ENCODE measurements at places on chromosomes 5 and 9. TPM values are rescaled to one million over a fixed set of nuclear protein-coding genes. Genes with fewer than 3 reads are reported as not detected.

TMEFF1 gene
- total RNA-seq: 10.4 TPM

NR5A1 gene
- 0.40 TPM for total RNA-seq

PCDHA5 gene
- total RNA-seq: 0.33 TPM

GNG10 gene
- 51.3 TPM for total RNA-seq

CHSY3 gene
- 3.2 TPM for total RNA-seq

- H3K4me1 ChIP-seq: no peaks in the 10 kb centered on the region
- H3K4me3 ChIP-seq: no peak overlapping the region
- no peaks in the 10 kb centered on the region for H3K27me3 ChIP-seq
- H3K36me3 ChIP-seq: no peaks in the 10 kb centered on the region
Measured at GRCh38 chr5:174919351-174919750, 195.0 kb downstream of the MSX2 start.

- H3K36me3 ChIP-seq: no peaks in the 10 kb centered on the region
- no peaks in the 10 kb centered on the region for H3K27me3 ChIP-seq
- DNase-seq: no peak
- H3K4me1 ChIP-seq: no peaks in the 10 kb centered on the region
Measured at GRCh38 chr5:40150896-40151295, 528.8 kb upstream of the PTGER4 start.

DNA sequence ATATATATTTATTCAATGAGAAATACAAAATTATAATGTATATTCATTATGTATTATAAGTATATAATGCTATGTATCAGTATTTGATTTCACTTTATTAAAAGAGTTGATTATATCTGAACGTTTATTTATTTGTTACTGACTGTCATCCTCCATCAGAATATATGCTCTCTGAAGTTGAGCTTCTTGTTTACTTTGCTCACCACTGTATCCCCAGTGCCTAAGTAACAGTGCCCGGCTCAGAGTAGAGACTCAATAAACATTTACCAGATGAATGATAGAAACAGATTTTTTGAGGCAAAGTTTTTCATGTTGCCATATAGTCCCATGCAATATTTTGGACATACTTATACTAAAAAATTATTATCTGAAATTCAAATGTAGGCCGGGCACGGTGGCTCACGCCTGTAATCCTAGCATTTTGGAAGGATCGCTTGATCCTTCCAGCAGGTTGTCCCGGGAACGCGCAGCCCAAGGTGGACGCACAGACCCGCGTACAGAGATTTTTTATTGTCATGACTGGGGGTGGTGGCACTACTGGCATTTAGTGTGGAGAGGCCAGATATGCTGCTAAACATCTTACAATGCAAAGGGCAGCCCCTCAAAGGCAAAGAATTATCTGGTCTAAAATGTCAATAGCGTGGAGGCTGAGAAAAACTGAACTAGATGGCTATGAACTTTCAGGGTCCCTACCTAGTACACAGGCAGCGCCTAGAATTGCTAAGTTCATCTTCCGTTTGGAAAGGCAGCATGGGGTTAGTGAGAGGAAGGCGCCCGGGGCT is 761 bp upstream of the DNAJC25 start:
- no peaks in the 10 kb centered on the region for H3K36me3 ChIP-seq
- H3K4me1 ChIP-seq: peaks cover 12% of the 10 kb centered on the region
- H3K27ac ChIP-seq: peak overlapping the region; percentile 19
- no peaks in the 10 kb centered on the region for H3K27me3 ChIP-seq

- DNase-seq: peak; percentile 79
- H3K4me1 ChIP-seq: no peaks in the 10 kb centered on the region
- no peaks in the 10 kb centered on the region for H3K36me3 ChIP-seq
Measured at GRCh38 chr5:133868946-133869518, 99.4 kb downstream of the C5orf15 start.

GRCh38 chr5:170745481-170746071 is 37.9 kb upstream of the GABRP start:
- peak overlapping the region; percentile 25 for H3K27ac ChIP-seq
- no peaks in the 10 kb centered on the region for H3K27me3 ChIP-seq
- H3K4me3 ChIP-seq: no peak overlapping the region
- no peaks in the 10 kb centered on the region for H3K36me3 ChIP-seq

- DNase-seq: no peak
- H3K27ac ChIP-seq: peak overlapping the region; percentile 24
- H3K36me3 ChIP-seq: no peaks in the 10 kb centered on the region
- no peaks in the 10 kb centered on the region for H3K4me1 ChIP-seq
Measured at GRCh38 chr5:40904994-40905306, 4.3 kb upstream of the C7 start.

GRCh38 chr5:77816686-77817085 is 40.5 kb upstream of the TBCA start:
- DNase-seq: no peak
- no peak overlapping the region for H3K27ac ChIP-seq
- no peak overlapping the region for H3K4me3 ChIP-seq
- H3K36me3 ChIP-seq: no peaks in the 10 kb centered on the region

DNA sequence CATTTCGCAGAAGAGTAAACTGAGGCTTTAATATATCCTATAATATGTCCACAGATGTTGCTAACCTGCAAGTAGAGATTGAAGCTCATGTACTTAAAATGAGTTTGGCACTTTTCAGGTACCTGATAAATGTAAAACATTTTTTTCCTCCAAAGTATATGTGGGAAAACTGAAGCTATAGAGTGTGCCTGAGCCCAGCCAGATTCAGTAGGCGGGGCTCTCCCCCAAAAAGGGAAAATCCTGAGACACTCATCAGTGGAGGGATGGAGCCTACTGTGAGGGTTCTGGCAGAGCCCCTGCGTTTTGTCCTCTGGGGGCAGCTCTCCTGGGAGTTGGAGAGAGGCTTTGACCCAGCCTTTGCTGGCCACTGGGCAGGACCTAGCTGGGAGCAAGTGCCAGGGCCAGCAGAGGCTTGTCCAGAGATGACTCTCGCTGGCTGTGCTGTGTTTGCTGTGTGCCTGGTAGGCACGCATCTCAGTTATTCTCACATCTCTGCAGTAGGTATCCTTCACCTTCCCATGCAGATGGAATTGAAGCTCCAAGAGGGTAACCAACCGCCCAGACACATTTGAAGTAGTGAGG is 81.1 kb upstream of the SPRY4 start:
- peaks cover 42% of the 10 kb centered on the region for H3K4me1 ChIP-seq
- H3K4me3 ChIP-seq: no peak overlapping the region
- H3K27ac ChIP-seq: peak overlapping the region; percentile 87
- no peaks in the 10 kb centered on the region for H3K36me3 ChIP-seq
- no peak for DNase-seq

DNA sequence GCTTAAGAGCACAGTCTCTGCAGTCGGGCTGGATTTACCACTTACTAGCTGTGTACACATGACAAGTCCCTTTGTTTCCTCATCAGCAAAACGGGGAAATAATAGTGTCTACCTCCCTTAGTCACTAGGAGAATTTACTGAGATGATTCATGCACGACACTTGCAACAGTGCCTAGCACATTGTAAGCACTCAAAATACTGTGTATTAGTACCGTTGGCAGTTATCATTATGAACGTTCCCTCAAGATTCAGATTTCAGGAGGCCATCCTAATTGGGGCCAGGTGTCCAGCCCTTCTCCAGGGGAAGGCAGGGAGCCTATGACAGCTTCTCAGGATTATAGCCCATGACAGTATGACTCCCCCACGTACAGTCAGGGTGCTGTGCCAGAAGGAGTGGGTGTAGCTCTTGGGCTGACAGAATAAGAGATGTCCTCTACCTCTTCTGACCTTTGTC is 164.3 kb downstream of the DOCK2 start:
- H3K4me3 ChIP-seq: no peak overlapping the region
- H3K4me1 ChIP-seq: no peaks in the 10 kb centered on the region
- no peak overlapping the region for H3K27ac ChIP-seq
- H3K27me3 ChIP-seq: no peaks in the 10 kb centered on the region

DNA sequence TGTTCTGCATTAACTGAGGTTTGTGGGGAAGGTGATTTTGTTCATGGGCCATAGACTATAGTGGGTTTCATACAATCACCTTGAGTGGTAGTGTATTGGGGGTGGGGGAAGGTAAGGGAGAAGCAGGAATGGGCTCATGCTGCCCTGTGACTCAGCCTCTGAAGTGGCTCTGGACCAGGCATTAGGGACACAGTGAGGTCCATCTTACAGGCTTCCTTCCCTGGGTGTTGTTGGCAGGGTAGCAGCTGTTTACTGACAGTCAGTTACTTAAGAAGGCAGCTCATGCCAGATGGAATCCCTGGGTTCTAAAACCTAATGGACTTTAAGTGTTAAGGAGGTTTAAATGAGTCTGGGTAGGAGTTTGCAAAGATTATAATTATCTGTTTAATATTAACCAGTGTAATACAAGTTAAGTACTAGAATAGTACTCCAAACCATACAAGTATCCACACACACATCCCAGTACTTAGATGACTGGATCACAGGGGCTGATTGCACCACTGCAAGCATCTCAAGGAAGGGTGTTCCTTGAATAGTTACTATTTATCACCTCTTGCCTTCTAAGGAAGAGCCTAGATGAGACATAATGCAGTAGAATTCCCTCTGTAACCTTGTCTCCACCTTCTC is 59.3 kb downstream of the CAST start:
- peak overlapping the region; percentile 79 for H3K27ac ChIP-seq
- no peaks in the 10 kb centered on the region for H3K36me3 ChIP-seq
- H3K4me1 ChIP-seq: peaks cover 37% of the 10 kb centered on the region

DNA sequence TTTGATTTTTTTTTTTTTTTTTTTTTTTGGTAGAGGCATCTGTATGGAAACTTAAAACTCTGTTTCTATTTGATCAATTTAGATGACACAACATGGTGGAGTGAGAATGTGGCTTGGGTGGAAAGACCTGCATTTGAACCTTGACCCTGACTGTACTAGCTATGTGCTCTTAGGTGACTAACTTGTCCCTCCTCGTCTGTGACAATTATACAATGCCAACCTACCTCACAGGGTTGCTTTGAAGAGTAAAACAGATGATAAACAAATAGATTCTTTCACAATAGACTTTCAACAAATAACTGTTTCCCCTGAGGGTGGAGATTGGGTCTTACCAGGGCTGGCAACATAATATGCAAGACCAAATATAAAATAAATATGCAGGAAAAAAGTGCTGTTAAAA is 109.3 kb downstream of the CRB2 start:
- H3K27me3 ChIP-seq: no peaks in the 10 kb centered on the region
- no peak for DNase-seq
- no peak overlapping the region for H3K27ac ChIP-seq
- H3K36me3 ChIP-seq: no peaks in the 10 kb centered on the region
- no peak overlapping the region for H3K4me3 ChIP-seq
- H3K4me1 ChIP-seq: no peaks in the 10 kb centered on the region

GRCh38 chr5:17929171-17929570 is 294.9 kb downstream of the TAF11L14 start:
- no peaks in the 10 kb centered on the region for H3K27me3 ChIP-seq
- no peaks in the 10 kb centered on the region for H3K4me1 ChIP-seq
- H3K36me3 ChIP-seq: no peaks in the 10 kb centered on the region
- no peak for DNase-seq
- H3K4me3 ChIP-seq: no peak overlapping the region
- no peak overlapping the region for H3K27ac ChIP-seq

Measured in thyroid gland (tissue), 4 donors.